ENCODE measurements at places on chromosomes 12 and 14. TPM values are rescaled to one million over a fixed set of nuclear protein-coding genes. Genes with fewer than 3 reads are reported as not detected.
A peak's percentile ranks its signal among the peaks of the same experiment; 100 is the strongest.

DNA sequence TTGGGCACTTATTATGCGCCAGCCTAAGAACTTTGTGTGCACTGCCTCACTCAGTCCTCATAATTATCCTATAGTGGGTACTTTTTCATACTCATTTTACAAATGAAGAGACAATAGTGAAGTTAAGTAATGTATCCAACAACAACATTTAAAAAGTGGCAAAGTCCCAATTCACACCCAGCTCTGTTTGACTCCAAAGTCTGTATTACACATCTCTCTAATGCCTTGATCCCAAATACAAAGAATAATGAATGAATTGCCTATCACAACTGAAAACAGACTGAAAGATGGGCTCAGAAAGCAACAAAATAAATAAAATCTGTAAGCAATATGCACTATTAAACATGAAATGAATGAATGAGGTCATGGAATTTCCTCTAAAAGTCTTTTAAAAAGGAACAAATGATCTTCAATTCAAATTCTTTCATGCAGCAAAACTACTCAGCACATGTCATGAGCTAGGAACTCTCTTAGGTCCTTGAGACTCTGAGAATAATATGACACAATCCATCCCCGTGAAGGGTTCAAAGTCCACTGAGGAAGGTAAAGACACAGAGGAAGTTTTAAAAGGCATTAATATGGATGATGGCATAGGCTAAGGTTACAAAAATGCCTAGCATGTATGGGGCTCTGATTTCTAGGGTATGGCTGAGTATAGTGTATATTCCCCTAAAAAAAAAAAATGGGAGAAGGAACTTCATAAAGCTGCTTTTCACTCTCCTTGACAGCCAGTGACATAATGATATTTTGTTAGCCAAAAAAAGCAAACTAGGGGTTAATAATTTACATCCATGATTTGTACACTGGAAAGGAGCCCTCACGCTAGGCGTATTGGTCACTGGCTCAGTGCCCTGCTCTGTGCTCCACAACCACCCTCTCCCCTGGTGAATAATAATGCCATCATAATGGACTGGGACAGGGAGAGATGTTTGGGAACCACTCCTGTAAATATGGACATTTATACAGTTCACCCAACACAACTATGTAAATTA, 103.4 kb downstream of the SLC2A13 start:
- no peak for DNase-seq

- no peak for DNase-seq
Observed at GRCh38 chr14:101594511-101595148, 33.3 kb downstream of the DIO3 start.

GRCh38 chr14:101504096-101504948, 57.0 kb upstream of the DIO3 start:
- no peak for DNase-seq

DNA sequence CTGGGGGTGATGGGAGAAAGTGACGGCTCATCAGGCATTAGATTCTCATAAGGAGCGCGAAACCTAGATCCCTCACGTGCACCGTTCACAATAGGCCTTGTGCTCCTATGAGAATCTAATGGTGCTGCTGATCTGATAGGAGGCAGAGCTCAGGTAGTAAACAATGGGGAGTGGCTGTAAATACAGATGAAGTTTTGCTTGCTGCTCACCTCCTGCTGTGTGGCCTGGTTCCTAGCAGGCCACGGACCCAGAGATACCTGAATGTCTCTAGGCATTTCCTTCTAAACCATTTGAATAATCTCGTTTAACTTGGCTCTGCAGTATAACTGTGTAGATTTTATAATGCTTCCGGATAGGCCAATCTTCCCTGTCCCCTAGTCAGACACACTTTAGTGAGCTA, 13.0 kb downstream of the TBC1D30 start:
- DNase-seq, result no peak

RBP5 gene
- 1.9 TPM for total RNA-seq

DNA sequence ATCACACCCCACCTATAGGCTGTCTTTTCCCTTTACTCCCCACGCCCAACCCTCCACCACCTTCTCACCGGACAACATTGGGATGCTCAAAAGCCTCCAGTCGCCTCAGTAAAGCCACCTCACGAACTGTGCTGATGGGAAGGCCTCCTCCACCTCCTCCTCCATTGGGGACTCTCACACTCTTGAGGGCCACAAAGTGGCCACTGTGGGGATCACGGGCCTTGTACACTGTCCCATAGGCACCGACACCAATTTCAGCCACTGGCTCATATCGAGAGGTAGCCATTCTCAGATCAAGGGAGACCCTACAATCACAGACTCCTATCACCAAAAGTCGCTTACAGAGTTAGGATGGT, 700 bp downstream of the CDK4 start:
- DNase-seq, result no peak

GRCh38 chr12:41910578-41911320, 233.9 kb downstream of the GXYLT1 start:
- no peak for DNase-seq

- DNase-seq, result no peak
Observed at GRCh38 chr12:69555461-69555860, 29.8 kb upstream of the CCT2 start.

DNA sequence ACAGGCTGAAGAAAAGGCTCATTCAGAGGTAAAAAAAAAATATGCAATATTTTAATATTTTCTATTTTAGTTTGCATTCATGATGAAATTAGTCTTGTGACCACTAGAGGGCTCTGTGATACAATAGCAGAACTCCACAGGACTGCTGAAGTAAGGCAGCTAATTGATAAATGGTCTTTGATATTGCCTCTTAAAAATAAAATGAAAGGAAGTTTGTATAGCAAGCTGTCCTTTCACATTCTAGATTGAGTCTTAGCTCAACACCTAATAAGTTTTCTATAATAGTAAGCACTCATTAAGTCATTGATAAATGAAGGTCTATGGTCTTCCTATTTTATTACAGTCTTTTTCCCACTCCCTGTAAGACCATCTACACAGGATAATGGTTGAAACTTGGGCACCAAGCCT, 315.7 kb downstream of the NAV3 start:
- peak; percentile 46 for DNase-seq

GRCh38 chr12:108645686-108646599, 12.2 kb upstream of the SELPLG start:
- no peak for DNase-seq

GRCh38 chr14:43449291-43449690, 1057.8 kb downstream of the FSCB start:
- DNase-seq, result peak; percentile 21

GOLGA3 gene
- 52.7 TPM for total RNA-seq

- peak; percentile 17 for DNase-seq
Observed at GRCh38 chr12:40508421-40508820, 183.8 kb upstream of the CNTN1 start.

- DNase-seq, result peak; percentile 71
Observed at GRCh38 chr12:8781381-8782127, 40.9 kb upstream of the A2ML1 start.

KRT8 gene
- 150 TPM for total RNA-seq

PPP1R36 gene
- 2.3 TPM for total RNA-seq

MMP19 gene
- total RNA-seq, result 9.6 TPM

DNA sequence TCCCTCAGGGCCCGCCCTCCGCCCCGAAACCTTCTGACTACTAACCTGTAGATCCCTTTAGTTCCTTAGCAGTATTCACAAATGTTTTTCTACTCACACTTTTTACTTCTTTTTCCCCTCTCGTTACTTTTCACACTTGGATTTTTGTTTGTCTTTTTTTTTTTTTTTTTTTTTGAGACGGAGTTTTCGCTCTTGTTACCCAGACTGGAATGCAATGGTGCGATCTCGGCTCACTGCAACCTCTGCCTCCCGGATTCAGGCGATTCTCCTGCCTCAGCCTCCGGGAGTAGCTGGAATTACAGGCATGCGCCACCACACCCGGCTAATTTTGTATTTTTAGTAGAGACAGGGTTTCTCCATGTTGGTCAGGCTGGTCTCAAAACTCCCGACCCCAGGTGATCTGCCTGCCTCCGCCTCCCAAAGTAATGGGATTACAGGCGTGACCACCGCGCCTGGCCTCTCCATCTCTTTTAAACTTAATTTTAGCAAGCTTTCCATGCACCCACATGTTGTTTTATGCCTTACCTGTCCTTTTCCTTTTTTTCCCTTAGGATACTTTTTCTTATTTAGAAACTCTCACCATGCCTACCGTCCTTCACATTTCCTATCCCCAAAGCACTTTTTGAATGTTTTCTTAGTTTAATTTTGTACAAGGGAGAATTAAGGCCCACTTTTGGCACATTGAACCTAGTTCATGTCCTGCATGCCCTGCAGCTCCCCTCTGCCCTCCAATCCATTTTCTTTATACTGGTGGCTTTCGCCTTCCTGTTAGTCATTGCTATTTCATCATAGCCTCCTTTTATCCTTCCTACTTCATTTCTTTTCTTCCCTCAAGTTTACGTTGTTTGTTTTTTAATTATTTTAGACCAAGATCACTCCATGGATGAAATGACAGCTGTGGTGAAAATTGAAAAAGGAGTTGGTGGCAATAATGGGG, 1.1 kb downstream of the SP1 start:
- DNase-seq, result no peak

- no peak for DNase-seq
Observed at GRCh38 chr14:22764382-22764781, 2.1 kb upstream of the OXA1L start.

C12orf57 gene
- total RNA-seq, result 196 TPM

DNA sequence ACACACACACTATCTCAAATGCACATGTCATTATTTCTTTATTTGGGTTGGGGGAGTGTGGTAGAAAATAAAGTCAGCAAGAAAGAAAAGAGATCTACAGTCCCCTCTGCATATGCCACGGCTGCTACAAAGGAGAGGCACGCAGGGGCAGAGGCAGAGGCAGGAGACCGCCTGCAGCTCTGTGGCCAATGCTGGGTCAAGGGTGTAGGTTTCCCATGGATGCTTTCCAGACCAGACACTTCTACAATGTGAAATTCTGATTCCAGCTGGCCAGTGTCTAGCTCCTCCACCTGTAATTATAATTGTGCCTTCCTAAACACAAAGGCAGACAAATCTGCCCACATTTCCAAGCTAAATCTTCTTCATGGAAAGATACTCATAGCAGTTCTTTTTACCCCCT, 19.2 kb downstream of the VPS37B start:
- DNase-seq, result no peak

GRCh38 chr12:119211884-119212283, 33.2 kb downstream of the HSPB8 start:
- DNase-seq, result no peak

DNA sequence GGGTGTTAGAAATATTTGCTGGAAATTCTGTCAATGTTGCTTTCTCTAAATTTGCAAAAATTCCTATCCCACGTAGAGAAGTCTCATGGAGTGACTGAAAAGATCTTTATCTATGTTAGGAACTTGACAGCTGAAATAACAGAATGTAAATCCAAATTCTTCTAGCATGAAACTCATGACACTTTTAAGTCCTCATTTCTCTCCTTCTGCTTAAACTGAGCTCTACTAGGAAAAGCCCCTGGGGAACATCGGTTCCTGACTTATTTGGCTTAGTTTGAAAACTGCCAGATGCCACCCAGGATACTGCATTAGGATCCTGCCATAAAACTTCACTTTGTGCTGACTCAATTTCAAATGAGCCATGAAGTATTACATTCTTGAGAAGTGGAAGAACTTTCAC, 426.0 kb downstream of the GALC start:
- peak; percentile 1 for DNase-seq

GRCh38 chr12:29275834-29276233, 105.1 kb downstream of the ERGIC2 start:
- no peak for DNase-seq

DNA sequence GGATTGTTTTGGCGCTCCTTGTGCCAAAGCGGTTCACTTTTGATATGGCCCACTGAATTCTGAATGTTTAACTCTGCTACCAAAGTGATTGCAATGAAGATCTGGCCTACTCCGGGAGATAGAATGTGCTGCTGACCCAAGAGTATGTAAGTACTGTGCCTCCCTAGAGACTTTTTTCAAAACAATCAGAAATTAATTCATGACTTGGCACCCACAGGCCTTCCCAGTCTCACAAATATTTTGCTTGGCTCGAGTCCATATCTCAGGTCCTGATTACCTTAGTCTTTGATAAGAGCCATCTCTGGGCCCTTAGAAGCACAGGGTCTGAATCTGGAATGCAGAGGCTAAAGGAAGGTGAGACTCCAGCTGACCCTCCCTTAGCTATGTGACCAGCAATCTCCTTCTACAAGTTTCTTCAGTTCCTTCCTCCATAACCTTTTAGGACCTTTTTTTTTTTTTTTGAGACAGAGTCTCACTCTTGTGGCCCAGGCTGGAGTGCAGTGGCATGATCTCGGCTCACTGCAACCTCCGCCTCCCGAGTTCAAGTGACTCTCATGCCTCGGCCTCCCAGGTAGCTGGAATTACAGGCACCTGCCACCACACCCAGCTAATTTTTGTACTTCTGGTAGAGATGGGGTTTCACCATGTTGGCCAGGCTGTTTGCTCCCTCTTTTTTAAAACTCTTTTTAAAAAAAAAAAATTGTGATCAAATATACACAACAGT, 49.5 kb upstream of the METAP2 start:
- DNase-seq, result no peak

- DNase-seq, result no peak
Observed at GRCh38 chr14:64421166-64421565, 33.0 kb downstream of the MTHFD1 start.

DNA sequence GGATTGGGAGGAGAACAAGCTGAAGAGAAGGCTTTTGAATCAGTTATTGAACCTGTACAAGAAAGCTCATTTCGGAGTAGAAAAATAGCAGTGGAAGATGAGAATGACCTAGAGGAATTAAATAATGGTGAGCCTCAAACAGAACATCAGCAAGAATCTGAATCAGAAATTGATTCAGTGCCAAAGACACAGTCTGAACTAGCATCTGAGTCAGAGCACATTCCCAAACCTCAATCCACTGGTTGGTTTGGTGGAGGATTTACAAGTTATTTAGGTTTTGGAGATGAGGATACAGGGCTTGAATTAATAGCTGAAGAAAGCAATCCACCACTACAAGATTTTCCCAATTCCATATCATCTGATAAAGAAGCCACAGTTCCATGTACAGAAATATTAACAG, 13.5 kb downstream of the MIA2 start:
- no peak for DNase-seq

GRCh38 chr12:2363836-2364609, 311.2 kb downstream of the CACNA1C start:
- DNase-seq, result no peak

DNA sequence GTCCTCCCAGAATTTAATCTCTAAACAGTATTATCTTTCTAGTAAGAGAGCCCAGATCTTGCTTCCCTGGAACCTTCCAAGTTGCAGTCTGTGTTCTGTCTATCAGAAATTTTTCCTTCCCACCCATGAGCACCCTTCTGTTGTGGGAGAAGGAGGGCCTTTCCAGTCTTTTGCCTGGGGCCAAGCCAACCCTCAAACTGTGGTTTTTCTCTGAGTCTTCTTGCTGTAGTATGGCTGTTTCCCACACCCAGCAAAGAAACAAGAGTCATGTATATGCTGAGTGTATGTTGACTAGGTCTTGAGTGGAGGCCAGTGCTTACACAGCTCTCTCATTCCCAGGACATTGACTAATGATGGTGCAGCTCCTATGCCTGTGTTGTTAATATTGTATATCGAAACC, 104.5 kb downstream of the TGFB3 start:
- DNase-seq, result peak; percentile 62

FIGNL2 gene
- total RNA-seq, result 1.9 TPM

CCDC92 gene
- 43.9 TPM for total RNA-seq

Data from lung (tissue), 17 donors.